ENCODE measurements at places on chromosomes 4 and X.

DNA sequence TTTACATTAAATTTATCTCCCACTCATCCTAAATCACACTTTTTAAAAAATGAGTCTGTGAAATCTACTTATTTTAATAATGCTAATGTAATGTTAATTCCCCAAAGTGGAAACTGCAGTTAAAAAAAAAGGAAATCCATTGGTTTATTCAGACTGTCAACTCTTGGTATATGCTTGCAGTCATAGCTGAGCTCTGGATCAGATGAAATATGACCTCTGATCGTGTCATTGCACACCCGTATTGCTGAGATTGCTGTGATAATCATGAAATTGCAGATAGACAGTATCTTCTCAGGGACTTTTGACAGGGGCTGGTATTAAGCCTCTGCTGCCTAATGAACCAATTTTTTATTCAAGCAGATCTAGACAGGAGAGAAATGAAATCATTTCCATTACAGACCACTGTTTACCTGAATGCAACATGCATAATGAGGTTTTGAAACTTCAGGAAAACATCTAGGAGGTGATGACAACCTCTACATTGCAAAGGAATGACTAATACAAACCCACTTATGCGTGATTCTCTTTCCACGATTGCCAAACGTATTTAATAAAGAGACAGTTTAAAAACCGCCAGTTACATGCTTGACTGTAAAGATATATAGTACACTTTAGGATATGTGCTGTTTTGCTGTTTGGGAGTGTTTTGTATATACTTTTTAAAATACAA is 138.3 kb upstream of the PUDP start:
- no peak for DNase-seq

DNA sequence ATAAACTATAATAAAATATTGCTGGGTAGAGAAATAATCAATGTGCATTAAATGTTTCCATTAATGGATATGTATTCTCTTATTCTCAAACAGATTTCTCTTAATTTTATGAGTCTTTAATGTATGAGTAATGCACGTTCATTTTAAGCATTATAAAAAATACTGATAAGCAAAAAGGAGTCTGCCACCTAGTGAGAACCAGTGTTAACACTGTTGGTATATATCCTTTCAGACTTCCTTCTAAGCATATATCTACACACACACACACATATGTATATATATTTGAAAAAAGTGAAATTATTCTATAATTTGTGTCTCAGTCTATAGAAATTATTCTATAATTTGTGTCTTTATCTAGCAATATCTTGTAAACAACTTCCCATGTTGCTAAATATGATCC is 49.9 kb upstream of the MTMR1 start:
- DNase-seq, result no peak

GRCh38 chr4:7347981-7348380 is 86.7 kb downstream of the PSAPL1 start:
- no peak for DNase-seq

- DNase-seq, result peak; percentile 63
Measured at GRCh38 chrX:107721318-107721717, 54.3 kb downstream of the TSC22D3 start.

GRCh38 chrX:48003758-48004457 is at the start of gene ZNF182:
Gene ZNF182 (minus strand): TSS chrX:48003989. CDS start chrX:48002609, 1,380 bp downstream.
- DNase-seq, result peak; percentile 94

DNA sequence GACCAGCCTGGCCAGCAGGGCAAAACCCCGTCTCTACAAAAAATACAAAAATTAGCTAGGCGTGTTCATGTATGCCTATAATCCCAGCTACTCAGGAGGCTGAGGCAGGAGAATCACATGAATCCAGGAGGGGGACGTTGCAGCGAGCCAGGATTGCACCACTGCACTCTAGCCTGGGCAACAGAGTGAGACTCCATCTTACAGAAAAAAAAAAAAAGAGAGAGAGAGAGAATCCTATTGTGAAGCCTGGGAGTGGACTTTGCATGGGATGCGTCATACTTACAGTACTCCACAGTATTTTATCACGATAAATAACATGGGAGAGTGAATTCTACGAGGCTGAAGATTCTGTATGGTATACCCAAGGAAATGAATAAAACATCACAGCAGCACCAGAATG is 139.6 kb downstream of the AASDH start:
- no peak for DNase-seq

- DNase-seq, result no peak
Measured at GRCh38 chr4:86543080-86543479, 51.0 kb upstream of the PTPN13 start.

GRCh38 chrX:47710252-47710651 is 51.3 kb upstream of the UXT start:
- no peak for DNase-seq

DNA sequence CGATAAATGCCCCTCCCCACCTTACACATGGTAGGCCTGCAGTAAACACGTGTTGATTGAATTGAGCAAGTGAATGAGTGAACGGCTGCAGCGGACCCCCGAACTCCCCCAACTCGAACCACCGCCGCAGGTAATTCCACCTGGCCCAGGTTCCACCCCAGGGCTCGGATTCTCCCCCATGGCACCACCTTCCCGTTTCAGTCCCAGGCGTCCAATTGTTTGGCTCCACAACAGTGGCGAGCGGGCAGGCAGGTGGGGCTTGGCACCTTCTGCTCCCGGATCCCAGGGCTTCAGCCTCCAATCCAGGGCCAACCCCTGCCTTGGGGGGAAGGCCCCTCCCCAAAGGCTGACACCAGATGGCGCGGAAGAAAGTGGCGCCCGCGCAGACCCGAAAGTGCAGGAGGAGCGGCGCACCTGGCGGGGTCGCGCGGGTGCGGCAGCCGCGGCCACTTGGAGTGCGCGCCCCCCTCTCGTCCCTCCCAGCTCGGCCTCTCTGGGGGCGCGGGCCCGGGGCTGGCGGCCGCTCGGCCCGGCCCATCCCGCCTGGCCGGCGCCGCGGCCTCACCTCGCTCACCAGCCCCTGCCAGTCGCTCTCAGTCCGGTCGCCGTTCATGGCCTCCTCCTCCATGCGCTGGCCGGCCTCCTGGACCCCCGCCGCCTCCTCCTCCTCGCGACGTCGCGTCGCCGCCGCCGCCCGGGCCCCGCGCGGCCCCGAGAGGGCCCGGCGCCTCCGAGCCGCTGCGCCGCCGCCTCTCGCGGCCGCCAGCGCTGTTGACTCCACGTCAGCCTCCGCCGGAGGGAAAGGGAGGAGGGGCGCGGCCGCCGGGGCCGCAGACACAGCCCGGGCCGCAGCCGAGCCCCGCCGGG is at the start of gene CCDC149:
Gene CCDC149, minus strand, starts transcription at position 791 of the 867 bp plus-strand sequence. Its CDS starts 178 bp downstream, at position 613.
- no peak for DNase-seq

- DNase-seq, result no peak
Measured at GRCh38 chr4:1685235-1686150, 1.4 kb upstream of the FAM53A start.

- DNase-seq, result peak; percentile 2
Measured at GRCh38 chr4:46124773-46125413, 1.0 kb upstream of the GABRG1 start.

DNA sequence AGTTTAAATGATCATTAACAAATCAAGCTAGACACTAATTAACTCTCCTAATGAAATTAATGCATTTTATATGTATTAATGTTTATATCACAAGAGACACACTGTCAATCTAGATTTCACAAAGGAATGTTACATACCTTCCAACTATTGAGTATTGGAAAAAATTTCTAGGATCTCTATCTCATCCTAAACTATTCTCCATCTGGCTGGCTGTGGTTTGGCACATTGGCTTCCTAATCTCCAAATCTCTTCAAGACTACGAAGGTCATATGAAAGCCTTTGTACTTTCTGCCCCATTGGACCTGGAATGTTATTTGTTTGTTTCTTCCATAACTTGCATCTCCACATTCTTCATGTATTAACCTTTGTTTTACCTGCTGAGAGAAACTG is 1160.0 kb downstream of the ADGRL3 start:
- no peak for DNase-seq

DNA sequence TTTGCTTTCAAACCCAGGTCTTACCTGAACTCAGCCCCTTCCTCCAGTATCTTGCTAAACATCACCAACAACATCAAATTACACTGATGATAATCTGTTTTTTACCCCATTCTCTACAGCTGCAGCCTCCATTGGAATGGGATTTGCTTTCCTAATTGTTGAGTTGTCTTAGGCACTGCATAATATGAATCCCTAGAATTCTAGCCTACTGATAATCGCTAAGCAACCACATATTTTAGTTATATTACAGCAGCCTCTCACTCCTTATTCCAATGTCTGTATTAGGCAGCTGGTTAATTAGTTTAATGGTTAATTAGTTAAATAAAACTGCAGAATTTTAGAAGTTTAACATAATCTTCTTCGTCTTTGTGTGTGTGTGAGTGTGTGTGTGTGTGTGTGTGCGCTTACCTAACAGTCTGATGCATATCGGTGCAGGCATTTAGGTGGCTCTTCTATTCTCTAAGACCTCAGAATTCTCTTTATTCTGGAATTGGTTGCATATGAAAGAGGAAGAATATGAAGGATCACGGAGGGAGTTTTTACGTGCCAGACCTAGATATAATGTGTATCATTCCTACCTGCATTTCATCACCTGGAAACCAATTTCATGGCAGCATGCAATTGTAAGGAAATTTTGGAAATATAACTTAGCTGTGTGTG is 5.3 kb upstream of the COMMD8 start:
- DNase-seq, result no peak

DNA sequence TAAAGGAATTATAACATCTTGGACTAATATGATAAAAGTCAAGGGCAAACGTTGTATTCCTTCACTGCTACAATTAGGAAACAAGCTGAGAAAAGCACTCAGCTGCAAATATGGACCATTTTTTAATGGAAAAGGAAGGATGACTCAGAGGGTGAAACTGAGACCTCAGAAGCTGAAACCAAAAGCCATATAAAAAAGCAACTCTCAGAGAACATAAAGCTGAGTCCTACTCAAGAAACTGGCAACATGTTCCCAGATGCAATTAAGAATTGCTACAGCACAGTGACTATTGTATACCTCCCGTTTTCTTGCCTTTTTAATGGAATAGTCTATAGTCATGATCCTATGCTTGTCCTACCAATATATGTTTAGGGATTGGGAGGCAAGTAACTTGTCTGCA is 1106.4 kb upstream of the INTU start:
- DNase-seq, result no peak

- DNase-seq, result no peak
Measured at GRCh38 chrX:47746446-47746845, 87.5 kb upstream of the UXT start.

DNA sequence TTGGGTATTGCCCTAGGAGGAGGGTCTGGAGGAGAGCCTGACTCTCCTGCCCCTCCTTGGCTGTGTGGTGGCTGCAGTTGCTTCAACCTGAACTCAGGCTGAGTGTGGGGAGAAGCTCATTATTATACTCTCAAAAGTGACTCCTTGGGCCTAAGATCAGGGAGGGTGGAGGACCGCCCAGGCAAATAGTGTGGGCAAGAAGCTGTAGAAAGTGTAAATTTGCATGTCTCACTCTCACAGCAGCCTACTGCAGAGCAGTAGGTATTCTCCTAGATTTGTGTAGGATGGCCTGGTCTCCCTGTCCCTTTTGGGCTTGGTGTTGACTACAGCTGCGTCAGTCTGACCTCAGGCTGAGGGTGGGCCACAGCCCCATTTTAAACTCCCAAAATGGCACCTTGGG is 156.1 kb downstream of the ZNF330 start:
- DNase-seq, result no peak

- DNase-seq, result no peak
Measured at GRCh38 chrX:153686711-153687110, 1.0 kb upstream of the SLC6A8 start.

GRCh38 chr4:55977811-55978210 is 29.1 kb downstream of the CEP135 start:
- DNase-seq, result no peak

GRCh38 chr4:110610620-110610939 is 12.3 kb downstream of the PITX2 start:
- DNase-seq, result no peak

DNA sequence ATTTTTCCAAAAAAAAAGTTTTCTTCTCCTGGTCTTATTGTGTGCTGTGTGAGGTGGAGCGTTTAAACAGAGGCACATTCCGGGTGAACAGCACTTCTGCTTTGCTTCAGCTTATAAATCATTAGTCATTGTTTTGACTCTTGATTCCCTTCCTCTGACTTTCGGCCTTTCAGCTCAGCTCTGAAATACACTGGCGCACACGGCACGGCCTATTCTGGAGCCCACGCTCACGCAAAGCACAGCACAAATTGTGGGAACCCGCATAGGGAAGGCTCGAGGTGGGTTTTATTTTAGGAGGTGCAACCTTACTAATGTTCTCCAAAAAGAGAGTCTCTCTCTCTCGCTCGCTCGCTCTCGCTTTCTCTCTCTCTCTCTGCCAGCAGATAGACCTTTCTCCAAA is 4.0 kb downstream of the POU3F4 start:
- no peak for DNase-seq

DNA sequence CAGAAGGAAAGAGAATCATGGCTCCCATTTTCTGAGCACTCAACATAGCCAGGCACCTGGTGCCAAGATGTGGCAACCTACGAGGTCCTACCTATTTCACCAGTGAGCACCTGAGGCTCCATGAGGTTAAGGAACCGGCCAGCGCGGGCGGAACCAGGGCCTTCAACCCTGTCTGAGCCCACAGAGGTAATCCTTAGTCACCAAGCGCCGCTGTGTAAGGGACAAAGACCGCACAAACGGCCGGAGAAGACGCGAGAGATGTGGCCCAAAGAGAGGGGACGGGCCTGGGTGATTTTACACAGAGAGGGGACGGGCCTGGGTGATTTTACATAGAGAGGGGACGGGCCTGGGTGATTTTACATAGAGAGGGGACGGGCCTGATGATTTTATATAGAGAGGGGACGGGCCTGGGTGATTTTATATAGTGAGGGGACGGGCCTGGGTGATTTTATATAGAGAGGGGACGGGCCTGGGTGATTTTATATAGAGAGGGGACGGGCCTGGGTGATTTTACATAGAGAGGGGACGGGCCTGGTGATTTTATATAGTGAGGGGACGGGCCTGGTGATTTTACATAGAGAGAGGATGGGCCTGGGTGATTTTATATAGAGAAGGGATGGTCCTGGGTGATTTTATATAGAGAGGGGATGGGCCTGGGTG is 114.2 kb downstream of the SMIM20 start:
- no peak for DNase-seq

- no peak for DNase-seq
Measured at GRCh38 chr4:126851391-126851790, 781.4 kb upstream of the INTU start.

GRCh38 chrX:155188786-155189185 is 27.5 kb upstream of the VBP1 start:
- peak; percentile 91 for DNase-seq

- DNase-seq, result no peak
Measured at GRCh38 chr4:94877973-94878372, 120.2 kb downstream of the BMPR1B start.

DNA sequence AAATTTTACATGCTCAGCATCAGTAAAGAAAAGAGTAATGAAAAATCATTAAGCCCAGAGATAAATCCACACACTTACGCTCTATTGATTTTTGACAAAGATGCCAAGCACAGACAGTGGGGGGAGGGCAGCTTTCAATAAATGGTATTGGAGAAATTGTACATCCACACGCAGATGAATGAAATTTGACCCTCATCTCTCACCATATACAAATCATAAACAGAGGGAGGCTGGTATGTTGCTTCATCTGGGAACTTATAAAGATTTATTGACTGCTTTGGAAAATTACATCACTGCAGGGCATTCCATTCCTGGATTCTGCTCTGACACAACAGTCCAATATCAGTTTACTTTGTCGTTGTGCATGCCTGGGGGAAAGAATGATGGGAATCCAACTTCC is 58.4 kb upstream of the XAGE1A start:
- DNase-seq, result no peak

GRCh38 chr4:43112139-43112538 is 219.6 kb downstream of the GRXCR1 start:
- DNase-seq, result no peak

Data from NB4 (cell line).